ENCODE measurements at places on chromosomes 5 and 9.

- DNase-seq = no peak
Observed at GRCh38 chr9:80417211-80417773, 845.5 kb downstream of the TLE4 start.

DNA sequence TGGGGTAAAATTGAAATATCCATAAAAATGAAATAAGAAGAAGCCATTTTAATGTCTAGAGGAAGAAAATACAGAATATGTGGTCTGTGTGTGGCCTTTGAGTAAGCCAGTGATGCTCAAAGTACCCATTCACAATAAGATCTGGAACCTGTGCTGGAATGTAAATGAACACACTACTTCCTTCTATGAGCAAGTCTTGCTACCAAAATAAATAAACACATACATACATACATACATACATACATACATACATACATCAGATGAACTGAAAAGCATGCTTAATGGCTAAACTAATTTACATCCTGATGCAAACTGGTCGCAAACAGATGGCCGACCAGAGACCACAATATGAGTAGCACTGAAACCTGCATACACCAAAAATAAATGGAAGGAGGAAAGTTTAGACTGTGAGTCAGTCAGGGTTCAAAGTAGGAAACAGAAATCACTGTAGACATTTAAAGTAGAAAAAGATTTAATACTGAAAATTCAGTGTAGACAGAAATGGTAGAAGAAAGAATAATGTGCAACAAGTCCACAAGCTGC lies 317.6 kb downstream of the CAAP1 start:
- DNase-seq = no peak

- DNase-seq = no peak
Observed at GRCh38 chr9:37975639-37976038, 71.7 kb upstream of the SLC25A51 start.

DNA sequence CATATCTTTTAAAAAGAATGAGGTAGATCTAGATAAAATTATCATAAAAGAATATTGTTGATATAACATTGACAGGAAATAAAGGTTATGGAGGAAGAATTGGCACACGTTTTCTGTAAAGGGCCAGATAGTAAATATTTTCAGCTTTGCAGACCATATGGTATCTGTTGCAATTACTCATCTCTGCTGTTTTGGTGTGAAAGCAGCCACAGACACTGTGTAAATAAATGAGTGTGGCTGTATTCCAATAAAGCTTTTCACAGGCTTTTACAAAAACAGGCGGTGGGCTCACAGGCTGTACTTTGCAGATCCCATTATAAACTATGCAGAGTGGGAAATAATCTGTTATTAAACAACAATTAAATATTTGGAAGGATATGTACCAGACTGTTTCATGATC lies 87.4 kb downstream of the SGCD start:
- DNase-seq = no peak

DNA sequence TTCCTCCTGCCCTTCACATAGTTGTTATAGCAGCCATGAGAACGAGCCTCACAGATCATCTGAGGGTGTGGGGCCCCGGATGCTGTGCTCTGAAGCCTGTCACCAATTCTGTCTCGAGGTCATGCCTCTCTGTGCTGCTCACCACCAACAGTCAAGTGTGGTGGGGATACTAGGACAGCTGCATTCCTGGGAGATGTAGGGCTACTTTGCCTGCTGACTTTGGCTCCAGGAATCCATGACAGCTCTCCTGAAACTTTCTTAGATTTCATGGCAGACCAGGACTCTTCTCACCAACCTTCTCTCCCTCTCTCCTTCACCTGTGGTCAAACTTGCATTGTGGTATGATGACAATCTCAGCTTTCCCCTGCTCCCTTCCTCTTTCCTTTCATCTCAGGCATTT lies 395.9 kb downstream of the PSAT1 start:
- no peak for DNase-seq

- DNase-seq = no peak
Observed at GRCh38 chr5:177963966-177964365, 32.1 kb downstream of the PROP1 start.

DNA sequence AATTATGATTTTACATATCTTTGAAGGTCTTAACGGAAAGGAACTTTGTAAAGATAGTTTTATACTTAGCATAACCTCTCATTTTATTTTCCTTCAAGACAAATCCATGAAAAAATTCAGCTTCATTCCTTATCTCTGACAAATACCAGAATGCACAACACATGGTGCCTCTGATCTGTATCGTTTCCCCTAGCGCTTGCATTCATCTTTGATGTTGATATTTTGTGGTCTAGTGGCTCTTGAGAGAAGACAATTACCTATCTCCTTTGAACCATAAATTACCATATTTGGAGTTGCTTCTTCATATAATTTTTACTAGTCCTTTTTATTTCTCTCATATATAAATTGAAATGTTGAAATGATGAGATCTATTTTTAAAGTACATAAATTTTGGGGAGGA lies 551.3 kb downstream of the PDE4D start:
- DNase-seq = no peak

Data from NCI-H2107 (cell line).